ENCODE measurements at places on chromosomes 1 and 21. TPM values are rescaled to one million over a fixed set of nuclear protein-coding genes. Genes with fewer than 3 reads are reported as not detected.

The KCNJ9 gene
- total RNA-seq: not detected

The LCA5L gene
- total RNA-seq: not detected

The LINGO4 gene
- not detected for total RNA-seq

The HAO2 gene
- not detected for total RNA-seq

Data from SJCRH30 (cell line).